Stimulated activated CD4-positive, alpha-beta T cell treated with anti-CD3 and anti-CD28 coated beads, TNF-alpha, amount 100 ng/mL, for 1 hour (primary cell): ENCODE measurements at places on chromosomes 2 and 18.

DNA sequence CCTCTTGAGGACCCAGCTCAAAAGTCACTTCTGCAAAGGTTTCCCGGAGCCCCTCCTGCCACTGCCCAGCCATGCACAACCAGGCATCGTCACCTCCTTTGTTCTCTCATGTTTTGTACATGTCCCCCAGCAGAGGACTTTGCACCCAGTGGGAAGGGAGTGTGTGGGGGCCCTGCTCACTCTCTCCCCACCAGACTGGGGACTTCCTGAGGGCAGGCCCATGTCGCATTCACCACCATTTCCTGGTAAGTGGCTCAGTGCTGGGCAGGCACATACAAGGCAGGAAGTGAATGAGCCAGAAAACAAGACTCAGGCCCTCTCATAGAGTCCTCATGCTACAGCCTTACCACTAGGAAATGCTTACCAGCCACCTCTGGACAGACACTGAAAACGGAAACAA is 18.9 kb downstream of the MRPL35 start:
- no peak for DNase-seq

DNA sequence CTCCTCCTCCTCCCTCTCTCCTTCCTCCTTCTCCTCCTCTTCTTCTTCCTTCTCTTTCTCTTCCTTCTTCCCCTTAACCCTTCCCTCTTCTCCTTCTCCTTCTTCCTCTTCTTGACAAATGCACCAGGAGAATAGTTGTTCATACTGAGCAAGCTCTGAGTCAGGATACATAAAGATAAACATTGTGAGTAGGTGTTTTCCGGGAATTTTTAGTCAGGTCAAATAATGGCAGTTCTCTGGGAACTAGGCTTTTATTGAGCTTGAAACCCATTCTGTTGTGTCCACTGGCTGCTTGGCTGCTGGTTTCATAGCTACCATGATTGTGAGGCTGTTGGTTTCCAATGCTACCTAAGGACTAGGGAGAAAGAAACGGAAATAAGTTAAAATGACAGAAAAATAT is 1144.7 kb upstream of the DDX18 start:
- no peak for DNase-seq

- no peak for DNase-seq
Measured at GRCh38 chr2:23009545-23010149, 375.3 kb upstream of the KLHL29 start.

DNA sequence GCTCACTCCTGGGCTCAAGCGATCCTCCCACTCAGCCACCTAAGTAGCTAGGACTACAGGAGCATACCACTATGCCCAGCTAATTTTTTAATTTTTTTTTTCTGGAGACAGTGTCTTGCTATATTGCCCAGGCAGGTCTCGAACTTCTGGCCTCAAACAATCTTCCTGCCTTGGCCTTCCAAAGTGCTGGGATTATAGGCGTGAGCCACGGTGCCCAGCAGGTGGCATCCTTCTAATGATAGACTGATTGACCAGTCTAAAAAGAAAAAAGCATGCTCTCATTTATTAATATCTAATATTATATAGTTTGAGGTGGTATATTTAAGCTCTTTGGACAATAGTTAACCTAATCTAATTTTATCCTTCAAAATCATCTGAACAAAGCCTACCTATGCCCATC is 198.6 kb downstream of the CAMKMT start:
- DNase-seq: no peak

- DNase-seq: no peak
Measured at GRCh38 chr2:226847090-226847489, 11.2 kb downstream of the RHBDD1 start.

DNA sequence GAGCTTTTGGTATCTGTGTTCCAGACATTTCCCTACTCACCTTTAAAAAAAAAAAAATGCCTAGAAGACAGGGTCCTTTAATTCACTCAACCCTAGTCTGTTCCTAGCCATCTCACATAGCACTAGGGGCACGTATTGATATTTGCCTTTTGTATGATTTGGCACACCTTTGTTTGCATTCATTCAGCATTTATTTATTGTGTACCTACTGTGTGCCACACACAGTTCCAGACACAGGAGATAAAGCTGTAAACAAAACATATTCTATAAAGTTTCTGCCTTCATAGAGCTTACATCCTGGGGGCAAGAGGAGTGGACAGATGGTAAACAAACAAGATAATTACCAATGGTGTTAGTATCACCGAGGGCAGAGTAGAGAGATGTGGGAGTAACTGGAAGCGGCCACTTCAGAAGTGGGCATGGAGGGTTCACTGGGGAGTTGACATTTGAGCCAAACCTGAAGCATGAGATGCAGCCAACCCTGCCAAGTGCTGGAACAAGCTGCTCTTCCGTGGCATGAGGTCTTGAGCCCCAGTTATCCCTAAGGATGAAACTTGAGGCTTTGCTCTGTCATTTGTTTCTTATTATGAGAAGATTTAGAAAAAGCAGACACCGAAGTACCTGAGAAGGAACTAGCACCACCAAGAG is 18.2 kb downstream of the MAPRE2 start:
- DNase-seq: no peak

DNA sequence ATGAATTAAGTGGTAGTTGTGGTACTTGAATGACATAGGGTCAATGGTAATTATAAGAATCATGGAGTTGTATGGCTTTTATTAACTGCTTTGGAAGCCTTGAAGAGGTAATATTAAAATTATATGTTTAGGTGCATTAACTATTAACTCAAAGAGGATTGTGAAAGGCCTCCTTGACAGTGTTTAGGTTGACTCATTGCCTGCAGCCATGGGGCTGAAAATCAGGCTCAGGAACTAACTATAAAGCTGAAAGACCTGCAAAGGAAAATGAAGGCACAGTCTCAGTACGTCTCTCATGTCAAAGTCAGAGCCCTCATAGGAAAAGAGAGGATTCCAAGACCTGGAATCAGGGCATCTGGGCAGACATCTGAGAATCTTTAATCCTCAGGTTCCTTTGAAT is 31.0 kb downstream of the CACNB4 start:
- no peak for DNase-seq

DNA sequence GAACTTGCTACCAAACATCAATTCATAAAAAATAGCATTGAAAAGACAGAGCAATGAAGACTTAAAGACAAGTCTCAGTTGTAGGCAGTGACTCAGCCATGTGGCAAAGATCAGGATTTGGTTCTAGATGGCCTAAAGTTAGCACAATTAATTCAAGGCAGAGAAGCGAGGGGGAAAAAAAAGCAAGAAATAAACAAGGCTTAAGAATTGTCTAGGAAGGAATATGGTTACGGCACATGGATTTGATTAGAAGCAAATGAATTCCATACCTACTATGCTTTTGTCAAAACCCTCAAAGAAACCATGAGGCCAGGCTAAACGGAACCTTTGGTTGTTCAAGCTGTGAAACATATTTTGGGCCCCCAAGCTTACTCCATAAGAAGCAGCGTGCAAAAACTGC is 362.2 kb upstream of the KCNH7 start:
- DNase-seq: no peak

DNA sequence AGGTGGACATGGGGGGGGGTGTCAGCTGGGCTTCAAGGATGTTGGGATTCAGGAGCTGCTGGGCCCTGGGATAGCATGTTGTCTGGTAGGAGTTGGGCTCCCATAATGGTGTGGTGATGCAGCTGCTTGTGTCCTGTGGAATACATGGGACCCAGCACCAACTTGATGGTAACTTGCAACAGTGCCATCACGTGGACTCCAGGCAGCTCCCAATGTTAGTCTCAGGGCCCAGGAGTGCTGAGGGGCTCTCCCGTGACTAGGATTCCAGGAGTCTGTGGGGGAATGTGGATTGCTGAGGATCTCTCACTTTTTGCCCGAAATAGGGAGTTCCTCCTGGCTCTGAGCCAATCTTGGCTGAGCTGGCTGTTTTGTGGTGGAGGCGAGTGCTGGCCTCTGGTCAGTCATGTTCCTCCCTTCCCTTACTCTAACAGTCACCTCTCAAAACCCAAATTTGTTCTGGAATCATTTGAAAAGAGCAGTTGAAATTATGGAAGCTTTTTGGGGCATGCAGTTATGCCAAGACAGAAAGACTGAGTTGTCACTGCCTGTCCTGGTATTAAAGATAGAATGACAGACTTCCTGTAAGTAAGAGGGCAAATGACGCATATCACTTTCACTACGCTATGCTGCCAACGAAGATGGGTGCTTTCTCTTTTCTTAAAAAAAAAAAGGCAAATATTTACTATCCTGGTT is 607.1 kb downstream of the ADCYAP1 start:
- DNase-seq: no peak
